ENCODE measurements at places on chromosomes 13 and 19. TPM values are rescaled to one million over a fixed set of nuclear protein-coding genes. Genes with fewer than 3 reads are reported as not detected.

DNA sequence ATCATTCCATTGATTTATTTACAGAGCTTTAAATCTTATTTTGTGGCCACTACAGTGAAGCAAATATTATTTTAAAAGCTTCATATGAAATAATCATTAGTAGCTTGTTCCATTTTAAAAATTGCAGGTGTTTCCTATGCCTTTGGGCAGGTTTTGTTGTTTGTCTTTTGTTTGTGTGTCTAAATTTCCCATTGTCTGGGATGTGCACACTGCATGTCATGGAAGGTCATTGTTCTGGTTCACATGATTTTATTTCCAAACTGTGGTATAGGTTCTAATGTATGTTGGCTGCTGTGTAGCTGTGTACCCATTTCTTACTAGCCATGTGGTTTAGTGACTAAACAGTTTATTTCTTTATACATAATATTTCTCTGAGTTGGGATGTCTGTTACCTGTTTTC lies 65.6 kb downstream of the COL4A2 start:
- H3K27me3 ChIP-seq, result peaks cover 3% of the 10 kb centered on the region
- H3K4me3 ChIP-seq, result no peak overlapping the region
- H3K36me3 ChIP-seq, result no peaks in the 10 kb centered on the region
- no peak overlapping the region for H3K27ac ChIP-seq
- DNase-seq, result no peak

- no peaks in the 10 kb centered on the region for H3K36me3 ChIP-seq
- DNase-seq, result no peak
- no peak overlapping the region for H3K4me3 ChIP-seq
Observed at GRCh38 chr13:94298346-94298745, 181.1 kb downstream of the DCT start.

- no peaks in the 10 kb centered on the region for H3K36me3 ChIP-seq
- no peak overlapping the region for H3K27ac ChIP-seq
- no peak overlapping the region for H3K4me3 ChIP-seq
- no peak for DNase-seq
- no peaks in the 10 kb centered on the region for H3K4me1 ChIP-seq
Observed at GRCh38 chr13:106047859-106048258, 487.6 kb downstream of the EFNB2 start.

DNA sequence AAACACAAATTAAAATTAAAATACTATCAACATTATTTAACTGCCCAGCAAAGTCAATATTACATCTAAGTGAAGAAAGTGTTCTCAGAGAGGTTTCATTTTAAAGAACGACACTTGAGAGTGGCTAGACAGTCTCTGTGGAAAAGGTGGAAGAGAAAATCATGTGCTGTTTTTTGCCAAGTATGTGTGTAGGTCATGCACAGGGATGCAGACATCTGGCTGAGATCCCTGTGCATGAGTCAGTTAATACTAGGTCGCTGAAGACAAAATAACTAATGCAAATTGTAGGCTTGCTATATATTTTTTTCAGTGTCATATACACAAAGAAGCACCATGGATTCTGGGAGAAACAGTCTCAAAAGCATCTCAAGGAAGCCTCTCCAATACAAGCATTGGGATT lies 44.3 kb upstream of the ENOX1 start:
- no peaks in the 10 kb centered on the region for H3K4me1 ChIP-seq
- no peak for DNase-seq
- no peaks in the 10 kb centered on the region for H3K36me3 ChIP-seq
- H3K27ac ChIP-seq, result no peak overlapping the region
- no peak overlapping the region for H3K4me3 ChIP-seq

The GFY gene
- not detected for total RNA-seq

The SERTAD1 gene
- total RNA-seq, result not detected

The BRME1 gene
- total RNA-seq, result 0.87 TPM

All from stomach (tissue), 19 donors.